ENCODE measurements at places on chromosomes 6 and 20.

- DNase-seq: no peak
These were observed 4.8 kb upstream of the SRSF12 start for GRCh38 chr6:89122625-89123024.

DNA sequence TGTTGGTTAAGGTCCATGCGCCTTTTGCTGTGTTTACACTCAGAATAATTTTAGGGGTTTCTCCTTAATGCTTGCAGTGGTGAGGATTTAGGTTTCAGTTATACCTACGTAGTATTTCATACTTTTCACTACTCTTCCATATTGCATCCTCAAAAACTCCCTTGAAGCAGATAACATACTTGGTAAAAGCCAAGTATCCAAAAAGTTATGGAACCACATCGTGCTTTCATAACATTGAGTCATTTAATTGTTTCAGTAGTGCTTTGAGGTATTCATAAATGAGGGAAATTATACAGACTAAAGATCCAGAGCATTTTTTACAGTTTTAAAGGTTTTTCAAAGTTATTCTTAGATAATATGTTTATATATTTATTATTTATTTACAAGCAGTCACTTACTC is 4.0 kb upstream of the ATXN1 start:
- no peak for DNase-seq

DNA sequence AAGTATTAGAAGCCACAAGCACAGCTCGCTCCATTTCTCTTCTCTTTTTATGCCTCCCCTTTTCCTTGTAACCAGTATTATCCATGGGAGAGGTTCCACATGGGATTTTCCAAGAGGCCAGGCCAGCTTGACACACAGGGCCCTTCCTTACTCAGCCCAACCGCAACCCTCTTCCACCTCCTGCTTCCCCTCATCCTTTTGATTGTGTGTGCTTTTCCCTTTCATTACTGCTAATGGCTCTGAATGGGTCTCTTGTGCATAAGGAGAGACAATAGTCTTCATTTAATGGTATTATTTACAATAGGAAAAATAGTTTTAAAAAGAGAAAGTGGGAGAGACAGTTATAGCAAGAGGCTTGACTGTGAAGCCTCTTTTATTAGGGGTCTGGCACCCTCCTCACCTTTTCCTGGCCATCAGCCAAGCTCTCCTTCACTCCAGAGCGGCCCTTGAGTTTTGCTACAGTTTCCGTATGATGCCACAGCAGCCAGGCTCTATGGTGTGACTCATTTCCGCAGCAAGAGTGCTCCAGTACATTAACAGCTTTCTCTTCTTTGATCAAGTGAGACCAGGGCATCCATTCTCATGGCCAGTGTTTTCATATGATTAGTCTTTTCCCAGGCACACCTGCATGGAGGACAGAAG is 579.5 kb downstream of the TFAP2B start:
- no peak for DNase-seq

- DNase-seq: no peak
These were observed 184.3 kb downstream of the THBS2 start for GRCh38 chr6:169069356-169069755.

DNA sequence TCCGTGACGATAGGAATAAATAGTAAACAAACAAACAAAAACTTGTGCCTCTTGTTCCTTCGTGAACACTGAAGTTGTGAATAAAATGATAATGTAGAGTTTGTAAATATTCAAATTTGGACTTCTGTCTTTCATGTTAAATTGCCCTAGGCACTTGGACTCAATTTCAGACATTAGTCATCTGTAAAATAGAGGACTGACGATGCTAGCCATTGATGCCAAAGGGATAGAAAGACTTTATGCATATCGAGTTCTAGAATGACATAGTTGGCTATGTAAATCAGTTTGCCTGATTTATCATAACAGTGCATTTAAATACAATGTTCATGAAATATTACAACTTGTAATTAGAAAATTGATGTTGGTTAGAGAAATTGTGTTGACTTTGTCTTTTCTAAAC is 45.9 kb upstream of the FLRT3 start:
- no peak for DNase-seq

DNA sequence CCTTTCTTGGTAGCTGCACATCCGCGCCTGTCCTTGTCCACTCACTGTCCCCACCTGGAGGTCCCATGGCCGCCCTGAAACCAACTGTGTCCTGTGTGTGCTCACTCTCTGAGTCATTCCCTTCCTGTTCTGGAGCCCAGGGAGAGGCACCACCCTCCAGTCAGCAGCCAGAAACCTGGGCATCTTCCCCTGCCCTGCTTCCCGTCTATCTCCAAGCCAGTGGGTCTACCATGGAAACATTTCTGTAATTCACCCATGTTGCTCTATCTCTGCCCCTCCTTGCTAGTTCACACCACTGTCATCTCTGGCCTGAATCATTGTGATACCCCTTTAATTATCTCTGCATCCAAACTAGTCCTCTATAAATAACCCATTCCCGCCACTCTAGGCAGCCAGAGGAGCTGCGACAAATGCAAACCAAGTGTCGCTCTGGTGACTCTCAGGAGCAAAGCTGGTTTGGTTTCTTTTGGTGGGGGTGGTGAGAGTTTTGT is 28.8 kb upstream of the SYNJ2 start:
- DNase-seq: no peak

- DNase-seq: no peak
These were observed 106.5 kb downstream of the MAFB start for GRCh38 chr20:40582531-40582930.

DNA sequence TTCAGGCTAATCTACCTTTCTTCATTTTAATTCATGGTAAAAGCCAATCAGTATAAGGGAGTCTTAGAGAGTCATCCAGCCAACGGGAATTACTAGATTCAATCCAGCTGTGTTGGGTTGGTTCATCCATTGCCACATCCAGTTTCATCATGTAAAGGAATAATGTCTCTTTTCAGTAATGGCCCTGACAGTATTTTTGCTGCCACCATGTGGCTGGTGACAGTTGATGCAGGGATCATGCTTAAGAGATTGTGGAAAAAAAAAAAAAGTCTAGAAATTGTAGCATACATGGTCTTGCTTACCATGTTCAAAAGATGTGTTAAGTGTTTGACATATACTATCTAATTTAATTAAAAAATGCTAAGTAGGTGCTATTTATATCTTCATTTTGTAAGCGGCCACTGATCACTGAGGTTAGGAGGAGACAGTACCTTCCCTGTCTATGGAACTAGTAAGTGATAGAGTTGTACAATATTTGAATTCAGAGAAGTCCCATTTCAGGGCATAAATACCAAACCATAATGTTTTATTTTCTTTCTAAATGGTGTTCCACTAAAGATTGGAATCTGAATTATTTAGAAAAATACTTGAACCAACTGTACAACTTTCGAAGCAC is 135.9 kb downstream of the KHDRBS2 start:
- no peak for DNase-seq

GRCh38 chr20:54218470-54218869 is 10.6 kb downstream of the PFDN4 start:
- no peak for DNase-seq

- no peak for DNase-seq
These were observed 33.4 kb upstream of the GCNT2 start for GRCh38 chr6:10487668-10488327.

DNA sequence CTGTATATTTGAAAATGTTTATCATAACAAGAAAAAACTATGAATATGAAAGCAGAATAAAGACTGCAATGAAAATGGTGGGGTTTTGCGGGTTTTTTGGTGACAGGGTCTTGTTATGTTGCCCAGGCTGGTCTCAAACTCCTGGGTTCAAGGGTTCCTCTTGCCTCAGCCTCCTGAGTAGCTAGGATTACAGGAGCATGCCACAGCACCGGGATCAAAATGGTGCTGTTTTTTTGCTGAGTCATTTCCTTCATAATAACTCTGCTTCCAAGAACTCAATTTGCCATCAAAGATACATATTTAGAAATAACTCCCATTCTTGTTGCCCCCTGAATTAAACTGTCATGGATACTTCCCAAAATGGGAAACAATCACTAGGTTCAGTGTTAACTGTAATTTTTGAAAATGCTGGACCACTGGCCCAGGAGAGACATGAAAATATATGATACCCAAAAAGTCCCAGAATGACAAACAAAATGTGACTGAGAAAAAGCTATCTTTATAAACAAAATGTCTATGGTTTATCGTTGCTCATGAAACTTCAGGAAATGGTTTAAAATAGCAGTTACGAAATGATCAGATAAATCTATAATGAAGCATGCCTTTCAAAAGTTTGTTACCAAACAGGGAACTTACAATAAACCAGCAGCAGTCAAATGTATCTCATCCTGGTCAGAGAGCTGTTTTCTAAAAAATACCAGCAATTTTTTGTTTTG is 32.2 kb downstream of the ILRUN start:
- no peak for DNase-seq

DNA sequence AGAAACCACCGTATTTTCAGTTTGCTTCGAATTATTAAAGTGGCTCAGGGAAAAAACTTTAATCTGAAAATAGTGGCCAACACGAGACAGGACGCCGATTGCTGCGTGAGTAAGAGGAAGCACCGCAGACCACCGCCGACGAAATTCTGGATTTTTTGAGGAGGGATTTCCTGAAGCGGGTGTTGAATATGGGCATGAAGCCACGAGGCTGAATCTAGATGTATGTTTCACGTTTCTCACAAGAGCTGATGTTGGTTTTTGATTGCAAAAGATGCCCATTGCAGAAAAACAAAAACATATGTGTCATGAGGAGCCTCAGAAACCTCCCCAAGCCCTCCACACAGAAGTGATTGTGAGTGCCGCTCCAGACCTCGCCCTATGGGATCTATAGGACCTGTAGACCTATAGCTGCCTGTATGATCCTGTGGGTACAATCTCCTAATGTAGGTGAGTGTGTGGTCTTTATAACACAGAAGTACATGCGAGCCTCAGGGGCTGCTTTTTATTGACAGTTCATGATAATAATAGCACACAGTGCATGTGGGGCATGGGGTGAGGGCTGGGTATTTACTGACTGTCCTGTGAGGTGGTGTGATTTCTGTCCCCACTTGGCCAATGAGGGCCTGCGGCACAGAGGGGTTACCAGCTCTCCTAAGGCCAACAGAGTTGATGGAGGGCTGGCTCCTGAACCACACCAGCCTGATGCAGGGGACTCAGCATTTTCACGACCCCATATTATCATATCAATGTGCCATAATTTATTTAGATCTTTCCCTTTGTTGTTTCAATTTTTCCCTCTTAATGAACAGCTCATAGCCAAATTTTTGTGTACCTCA is 243.9 kb downstream of the DLL1 start:
- no peak for DNase-seq

- DNase-seq: no peak
These were observed 51.9 kb upstream of the SEC63 start for GRCh38 chr6:108009894-108010293.

- DNase-seq: no peak
These were observed 173.3 kb downstream of the PRDM13 start for GRCh38 chr6:99779631-99780555.

- DNase-seq: no peak
These were observed 544 bp upstream of the TP53INP2 start for GRCh38 chr20:34703424-34704176.

DNA sequence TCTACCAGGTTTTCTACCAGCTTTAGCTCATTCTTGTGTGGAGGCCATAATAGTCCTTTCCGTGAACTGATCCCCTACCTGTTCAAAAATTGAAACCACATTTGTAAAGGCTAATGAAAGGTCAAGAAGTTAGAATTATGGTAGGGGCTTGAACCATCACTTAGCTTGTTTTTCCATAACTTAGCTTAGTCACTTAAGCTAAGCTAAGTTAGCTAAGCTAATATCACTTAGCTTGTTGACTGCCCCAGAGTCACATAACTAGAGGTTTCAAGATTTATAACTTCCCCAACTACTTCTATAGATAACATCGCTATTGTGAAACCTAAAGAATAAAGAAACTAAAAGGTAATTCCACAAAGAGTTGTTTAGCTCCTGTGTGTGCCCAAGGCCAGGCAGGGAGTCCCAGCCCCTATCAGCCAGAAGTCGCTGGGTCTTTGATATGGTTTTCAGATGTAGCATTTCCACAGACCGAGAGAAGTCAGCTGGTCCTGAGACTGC is 131.8 kb downstream of the VEGFA start:
- no peak for DNase-seq

DNA sequence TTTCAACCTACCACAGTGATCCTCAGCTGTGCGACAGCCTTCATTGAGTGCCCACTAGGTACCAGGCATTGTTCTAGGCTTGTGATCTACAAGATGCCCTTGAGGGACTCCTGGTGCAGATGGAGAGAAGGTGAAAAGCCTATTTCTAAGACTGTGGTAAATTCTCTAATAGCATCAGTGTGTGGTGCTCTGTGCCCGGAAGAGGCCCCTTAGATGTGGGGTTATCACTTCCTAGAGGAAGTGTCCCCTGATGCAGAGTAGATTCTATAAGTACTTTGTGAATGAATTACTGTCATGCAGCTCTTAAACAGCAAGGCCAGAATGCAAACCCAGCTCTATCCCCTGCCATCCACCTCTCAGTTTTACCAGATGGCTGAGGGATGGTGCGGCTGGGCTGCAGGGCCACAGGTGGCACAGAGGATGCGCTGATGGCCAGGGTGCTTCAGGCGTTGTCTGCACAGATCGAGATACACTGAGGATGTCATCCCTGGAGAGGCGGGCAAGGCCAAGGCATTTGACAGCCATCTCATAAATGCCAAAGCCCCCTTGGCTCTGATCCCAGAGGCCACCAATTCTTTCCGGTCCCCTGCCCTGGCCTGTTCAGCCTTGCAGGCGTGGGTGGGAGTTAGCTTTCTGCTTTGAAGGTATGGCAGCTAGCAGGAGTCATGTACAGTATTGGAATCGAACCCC is 96.7 kb downstream of the TOX2 start:
- DNase-seq: no peak

DNA sequence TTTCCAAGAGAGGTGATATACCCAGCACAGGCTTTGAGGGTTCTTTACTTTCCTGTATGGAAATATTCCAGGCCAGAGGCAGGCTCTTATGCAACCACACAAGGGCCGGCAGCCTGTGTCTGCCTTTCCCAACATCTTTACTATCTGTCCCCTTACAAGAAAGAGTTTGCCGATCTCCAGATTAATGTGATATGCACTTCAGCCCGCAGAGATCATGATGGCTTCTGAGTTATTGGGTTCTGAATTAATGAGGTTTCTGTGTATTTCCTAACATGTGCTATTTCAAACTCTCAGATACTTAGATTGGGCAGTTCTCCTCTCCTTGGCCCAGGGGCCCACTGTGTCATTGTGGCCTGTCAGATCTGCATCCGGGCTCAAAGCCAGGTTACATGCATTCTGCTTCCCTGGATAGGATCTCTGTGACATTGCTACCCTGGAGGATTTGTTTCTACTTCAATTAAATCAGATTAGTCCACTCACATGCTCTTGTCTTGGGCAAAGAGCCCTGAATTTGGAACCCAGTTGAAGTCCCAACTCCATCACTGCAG is 56.6 kb downstream of the TGM2 start:
- no peak for DNase-seq

GRCh38 chr20:49797344-49797615 is 15.3 kb upstream of the SLC9A8 start:
- DNase-seq: no peak

DNA sequence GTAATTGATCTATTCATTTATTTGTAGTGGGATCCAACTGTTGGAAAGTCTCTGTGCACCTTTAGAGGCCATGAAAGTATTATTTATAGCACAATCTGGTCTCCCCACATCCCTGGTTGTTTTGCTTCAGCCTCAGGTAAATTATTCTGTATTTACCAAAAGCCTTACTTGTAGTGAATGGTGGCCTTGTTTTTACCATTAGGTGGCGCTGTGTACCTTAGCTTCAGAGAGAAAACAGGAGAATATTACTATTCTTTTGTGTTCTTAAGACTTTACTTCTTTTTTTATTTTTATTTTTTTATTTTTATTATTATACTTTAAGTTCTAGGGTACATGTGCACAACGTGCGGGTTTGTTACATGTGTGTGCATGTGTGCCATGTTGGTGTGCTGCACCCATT is 23.7 kb downstream of the PEX7 start:
- no peak for DNase-seq

All from stimulated activated CD4-positive, alpha-beta T cell treated with anti-CD3 and anti-CD28 coated beads, Interleukin-15, amount 100 ng/mL, for 48 hours (primary cell).